CD8-positive, alpha-beta T cell (primary cell): ENCODE measurements at places on chromosomes 5 and 9.

DNA sequence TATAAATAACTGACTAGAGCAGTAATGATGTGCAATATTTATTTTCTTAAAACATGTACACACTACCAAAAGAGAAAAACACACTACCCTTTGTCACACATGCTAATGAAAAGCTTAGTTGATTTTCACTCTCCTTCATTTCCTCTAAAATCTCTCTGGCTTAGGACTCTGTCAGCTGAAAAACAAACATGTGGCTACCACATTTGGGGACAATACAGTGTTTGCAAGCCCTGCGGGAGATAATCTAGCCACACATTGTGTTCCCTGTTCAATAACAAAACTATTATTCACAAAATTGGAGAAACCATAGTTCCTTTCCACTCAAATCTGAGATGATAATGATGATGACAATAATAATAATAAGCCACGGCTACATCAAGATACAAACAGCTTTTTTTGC, 3.5 kb upstream of the LOX start:
- DNase-seq, result no peak

- no peak for DNase-seq
These were observed 244.3 kb downstream of the DENND1A start for GRCh38 chr9:123685489-123686083.

DNA sequence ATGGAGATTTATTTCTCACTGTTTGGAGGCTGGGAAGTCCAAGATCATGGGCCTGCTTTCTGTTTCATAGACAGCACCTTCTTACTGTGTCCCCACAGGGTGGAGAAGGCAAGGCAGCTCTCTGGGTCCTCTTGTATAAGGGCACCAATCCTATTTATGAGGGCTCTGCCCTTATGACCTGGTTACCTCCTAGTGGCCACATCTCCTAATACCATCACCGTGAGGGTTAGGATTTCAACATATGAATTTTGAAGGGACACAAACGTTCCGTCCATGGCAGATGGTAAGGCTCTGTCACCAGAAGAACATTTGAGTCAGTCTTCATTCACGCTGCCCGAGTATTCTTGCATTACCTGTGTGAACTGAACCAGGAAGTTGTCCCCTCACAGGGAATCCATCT, 48.4 kb downstream of the ANKRD33B start:
- no peak for DNase-seq

- DNase-seq, result no peak
These were observed 182.7 kb downstream of the KCNN2 start for GRCh38 chr5:114544561-114544960.

GRCh38 chr9:129863059-129863690, 27.9 kb downstream of the USP20 start:
- DNase-seq, result peak; percentile 79

DNA sequence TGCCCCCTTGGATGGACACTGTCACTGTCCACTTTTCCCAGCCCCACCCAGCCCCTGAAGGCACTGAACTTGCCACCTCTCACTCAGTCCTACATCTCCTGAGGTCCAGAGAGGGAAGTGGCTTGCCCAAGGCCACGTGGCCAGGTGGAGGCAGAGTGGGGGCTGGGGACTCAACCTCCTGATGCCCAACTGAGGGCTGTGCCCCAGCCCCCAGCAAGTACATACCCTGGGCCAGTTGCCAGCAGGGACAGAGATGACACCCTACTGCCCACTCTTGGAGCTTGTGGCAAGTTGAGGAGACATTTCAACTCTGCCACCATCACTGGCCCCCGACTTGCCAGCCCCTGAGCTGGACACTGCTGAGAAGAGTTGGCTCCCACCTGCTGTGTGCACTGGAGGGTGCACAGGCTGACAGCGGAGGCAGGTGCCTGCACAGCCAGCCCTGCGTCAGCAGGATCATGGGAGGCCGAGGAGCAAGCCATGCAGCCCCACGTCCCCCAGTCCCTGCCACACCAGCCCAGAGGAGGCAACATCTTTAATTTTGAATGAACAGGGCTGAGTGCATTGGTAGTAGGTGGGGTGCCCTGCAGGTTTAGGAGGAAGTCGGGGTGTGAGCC, 39.4 kb downstream of the UNC5A start:
- no peak for DNase-seq

GRCh38 chr9:135404451-135405144, 75.0 kb upstream of the PPP1R26 start:
- DNase-seq, result no peak

DNA sequence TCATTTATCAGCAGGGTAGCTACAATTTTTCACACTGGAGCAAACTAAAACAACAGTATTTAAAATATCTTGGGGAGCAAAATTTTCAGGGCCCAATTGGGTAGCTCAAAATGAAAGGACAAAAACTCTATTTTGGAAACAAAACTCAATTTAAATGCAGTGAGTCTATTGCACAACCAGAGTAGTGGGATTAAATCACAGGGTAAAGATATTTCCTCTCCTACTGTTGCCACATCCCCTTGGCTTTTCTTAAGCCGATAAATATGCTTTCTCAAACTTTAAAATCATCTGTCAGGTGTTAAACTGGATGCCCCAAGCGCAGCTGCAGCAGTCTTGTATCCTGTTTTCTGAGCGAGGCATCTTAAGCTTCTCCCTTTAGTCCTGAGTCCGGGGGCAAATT, 1474.3 kb upstream of the CDH9 start:
- DNase-seq, result no peak

DNA sequence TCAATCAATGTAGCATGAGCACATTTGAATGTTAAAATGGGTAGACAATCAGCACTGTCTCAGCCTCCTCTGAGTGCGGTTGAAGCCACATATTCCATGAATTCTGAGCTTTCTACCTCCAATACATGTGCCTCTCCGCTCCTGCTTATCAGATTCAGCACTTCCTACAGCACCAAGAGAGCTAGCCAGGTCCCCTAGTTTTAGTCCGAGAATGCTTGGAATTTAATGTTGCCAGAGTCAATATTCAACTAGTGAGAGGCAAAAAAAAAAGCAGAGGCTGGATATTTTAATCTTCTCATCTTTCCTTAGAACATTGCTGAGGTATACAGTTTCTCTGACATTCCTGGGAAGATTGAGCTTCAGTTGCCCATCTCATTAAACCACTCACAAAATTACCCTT, 1979.1 kb upstream of the CDH9 start:
- DNase-seq, result no peak

DNA sequence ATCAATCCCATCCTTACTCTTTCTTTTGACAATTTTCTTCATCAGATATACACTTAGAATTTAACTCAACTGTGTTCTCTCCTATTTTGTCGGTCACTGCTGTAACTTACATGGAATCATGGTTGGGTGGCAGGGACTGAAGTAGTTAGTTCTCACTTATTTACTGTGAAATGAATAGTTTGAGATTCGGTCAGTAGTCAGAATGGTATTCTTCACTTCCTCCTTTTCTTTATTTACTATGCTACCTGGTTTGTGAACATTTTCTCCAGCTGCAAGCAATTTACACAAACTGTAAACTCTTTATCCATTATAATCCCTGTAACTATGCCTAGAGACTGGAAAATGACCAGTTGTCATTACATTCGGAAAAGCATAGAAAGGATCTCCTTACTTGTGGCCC, 41.5 kb upstream of the GDNF start:
- DNase-seq, result no peak

- DNase-seq, result no peak
These were observed 65.4 kb downstream of the SEMA5A start for GRCh38 chr5:9480499-9480898.

- no peak for DNase-seq
These were observed 96.7 kb upstream of the PCA3 start for GRCh38 chr9:76667521-76667957.

DNA sequence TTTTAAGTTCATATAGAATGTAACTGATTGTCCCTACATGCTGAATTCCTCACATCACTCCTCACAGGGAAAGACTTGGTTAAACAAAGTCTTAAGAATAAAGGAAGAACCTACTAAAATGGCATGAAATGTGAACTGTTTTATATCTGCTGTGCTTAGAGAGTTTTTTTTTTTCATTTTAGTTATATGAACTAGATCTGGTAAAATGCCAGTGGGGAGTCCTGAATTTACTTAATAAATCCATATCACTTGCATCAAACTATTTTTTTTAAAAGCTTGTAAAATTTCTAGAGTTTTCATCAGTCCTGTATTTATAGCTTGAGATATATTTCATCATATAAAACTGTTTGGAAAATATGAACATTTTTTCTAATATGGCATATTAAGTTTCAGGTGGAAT, 1528.6 kb downstream of the EFNA5 start:
- no peak for DNase-seq

DNA sequence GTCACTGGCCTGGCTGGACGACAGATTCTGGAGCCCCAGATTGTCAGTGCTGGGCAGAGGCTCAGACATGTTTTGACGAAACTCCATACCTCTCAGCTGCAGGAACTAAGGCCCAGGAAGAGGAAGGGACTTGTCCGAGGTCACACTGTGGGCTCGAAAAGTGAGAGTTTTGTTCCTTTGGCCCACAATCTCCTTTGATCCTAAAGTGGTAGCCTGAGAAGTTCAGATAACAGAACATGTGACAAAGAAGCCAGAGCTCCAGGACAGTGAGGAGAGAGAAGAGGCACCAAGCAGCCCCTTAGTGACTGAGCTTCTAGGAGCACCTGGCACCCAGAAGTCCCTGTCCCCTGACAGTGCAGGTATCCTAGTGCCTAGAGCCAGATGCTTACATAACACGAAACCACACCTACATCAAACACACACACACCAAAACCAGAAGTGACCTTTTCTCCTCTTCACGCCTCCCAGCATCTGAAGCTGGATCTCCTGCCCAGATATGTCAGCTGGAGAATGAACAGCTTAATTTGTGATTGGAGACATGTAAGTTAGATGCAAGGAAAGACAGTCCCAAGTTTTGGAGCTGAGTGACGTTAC, 88.9 kb downstream of the ADRB2 start:
- DNase-seq, result no peak

- peak; percentile 19 for DNase-seq
These were observed 76.6 kb upstream of the TBCA start for GRCh38 chr5:77852514-77853352.

GRCh38 chr9:133563291-133563796, 28.8 kb downstream of the ADAMTSL2 start:
- DNase-seq, result no peak

DNA sequence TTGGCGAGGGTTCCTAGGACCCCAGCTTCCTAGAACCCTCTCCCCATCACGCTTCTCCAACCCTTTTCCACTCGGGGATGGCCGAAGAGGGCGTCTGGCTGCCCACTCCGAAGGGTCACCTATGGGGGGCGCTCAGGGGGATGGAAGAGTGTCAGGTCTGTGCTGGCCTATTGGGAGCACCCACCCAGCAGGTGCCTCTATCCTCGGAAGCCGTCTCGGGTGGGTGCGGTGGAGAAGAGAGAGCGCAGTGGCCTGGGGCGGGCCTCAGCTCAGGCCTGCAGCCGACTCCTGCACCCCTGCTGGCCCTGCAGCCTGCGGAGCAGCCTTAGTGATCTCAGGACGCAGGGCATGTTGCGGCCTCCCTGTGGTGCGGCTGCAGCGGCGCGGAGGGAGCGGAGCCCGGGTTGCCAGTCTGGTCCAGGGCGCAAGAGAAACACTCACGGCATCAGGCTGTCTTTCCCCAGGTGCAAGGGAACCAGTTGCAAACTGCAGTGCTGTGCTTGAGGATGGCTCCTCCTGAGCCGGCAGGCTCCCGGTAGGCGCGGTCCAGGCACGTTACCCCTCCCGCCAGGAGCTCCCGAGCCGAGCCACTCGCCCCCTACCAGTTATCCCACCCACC, 1.5 kb upstream of the IRX2 start:
- no peak for DNase-seq

DNA sequence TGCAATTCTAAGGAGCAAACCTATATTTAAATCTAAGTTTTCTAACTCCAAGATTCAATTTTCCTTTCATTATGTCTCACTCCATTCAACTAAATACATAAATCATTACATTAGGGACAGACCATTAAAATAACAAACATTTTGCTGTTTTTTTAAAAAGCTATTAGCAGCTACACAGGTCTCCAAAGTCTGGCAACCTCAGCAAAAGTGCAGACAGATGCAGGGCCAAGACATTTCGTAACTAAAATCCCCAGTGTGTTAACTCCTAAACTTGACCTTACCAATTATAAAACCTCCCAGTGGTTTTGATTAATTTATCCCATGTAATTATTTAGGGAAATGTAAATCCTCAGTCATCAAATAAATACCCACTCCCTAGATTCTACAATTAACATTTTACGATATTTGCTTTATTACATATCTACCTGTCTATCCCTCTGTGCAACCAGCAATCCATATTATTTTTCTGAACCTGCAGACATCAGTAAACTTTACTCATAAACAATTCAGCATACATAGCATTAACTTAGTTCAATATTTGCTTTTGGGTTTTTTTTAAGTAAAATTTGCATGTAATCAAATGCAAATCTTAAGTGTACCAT, 64.7 kb downstream of the RGS7BP start:
- no peak for DNase-seq

DNA sequence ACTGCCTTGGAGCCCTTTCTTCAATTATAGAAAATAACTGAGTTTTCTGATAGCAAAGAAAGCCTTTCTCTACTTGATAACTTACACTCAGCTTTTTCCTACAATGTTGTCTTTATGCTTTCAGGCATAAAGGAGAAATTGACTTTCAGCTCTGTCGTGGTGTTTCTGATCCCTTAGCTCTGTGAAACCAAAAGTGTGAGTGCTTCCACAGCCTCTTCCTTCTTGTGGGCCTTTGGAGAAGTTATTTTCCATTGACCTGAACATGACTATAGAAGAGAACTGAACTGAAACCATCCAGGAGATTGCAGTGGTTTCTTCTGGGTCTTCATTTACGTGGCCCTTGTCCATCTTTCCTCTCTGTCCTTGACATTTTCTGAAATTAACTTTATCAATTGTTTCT, 59.5 kb upstream of the EQTN start:
- DNase-seq, result no peak

DNA sequence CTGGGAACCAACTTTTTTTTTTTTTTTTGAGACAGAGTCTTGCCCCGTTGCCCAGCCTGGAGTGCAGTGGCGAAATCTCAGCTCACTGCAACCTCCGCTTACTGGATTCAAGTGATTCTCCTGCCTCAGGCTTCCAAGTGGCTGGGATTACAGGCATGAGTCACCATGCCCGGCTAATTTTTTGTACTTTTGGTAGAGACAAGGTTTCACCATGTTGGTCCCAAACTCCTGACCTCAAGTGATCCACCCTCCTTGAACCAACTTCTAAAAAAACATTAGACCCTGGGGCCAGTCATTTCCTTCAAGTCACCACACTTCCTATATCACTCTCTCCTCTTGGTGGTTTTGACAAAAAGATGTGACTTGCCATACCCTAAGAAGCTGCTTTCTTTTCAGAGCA, 10.9 kb upstream of the SHROOM1 start:
- DNase-seq, result no peak

GRCh38 chr5:89668821-89669220, 740.7 kb downstream of the CETN3 start:
- DNase-seq, result no peak

GRCh38 chr9:134223091-134223490, 58.7 kb upstream of the RNU6ATAC start:
- no peak for DNase-seq

DNA sequence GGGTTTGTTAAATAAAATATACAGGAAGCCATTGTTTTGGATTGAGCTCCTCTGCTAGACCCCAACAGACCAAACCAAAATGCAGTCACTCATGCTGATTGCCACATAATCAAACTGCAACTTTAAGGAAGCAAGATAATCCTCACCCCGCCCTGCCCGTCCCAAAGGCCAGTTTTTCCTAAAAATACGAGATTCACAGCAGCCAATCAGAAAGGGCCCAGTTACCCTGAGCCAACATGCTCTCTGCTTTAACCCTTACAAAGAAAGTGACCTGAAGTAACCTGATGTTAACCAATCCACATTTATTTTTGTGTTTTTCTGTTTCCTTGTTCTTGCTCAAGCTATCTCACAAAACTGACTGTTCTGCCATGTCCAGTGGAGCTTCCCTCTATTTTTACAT, 21.5 kb upstream of the RNF20 start:
- DNase-seq, result no peak

GRCh38 chr5:127809533-127809932, 106.3 kb downstream of the CCDC192 start:
- DNase-seq, result no peak
